Occipital lobe (tissue), 3 donors: ENCODE measurements at places on chromosomes 1 and 21.

- no peak for DNase-seq
Observed at GRCh38 chr1:25064465-25065240, 134.6 kb upstream of the RUNX3 start.

DNA sequence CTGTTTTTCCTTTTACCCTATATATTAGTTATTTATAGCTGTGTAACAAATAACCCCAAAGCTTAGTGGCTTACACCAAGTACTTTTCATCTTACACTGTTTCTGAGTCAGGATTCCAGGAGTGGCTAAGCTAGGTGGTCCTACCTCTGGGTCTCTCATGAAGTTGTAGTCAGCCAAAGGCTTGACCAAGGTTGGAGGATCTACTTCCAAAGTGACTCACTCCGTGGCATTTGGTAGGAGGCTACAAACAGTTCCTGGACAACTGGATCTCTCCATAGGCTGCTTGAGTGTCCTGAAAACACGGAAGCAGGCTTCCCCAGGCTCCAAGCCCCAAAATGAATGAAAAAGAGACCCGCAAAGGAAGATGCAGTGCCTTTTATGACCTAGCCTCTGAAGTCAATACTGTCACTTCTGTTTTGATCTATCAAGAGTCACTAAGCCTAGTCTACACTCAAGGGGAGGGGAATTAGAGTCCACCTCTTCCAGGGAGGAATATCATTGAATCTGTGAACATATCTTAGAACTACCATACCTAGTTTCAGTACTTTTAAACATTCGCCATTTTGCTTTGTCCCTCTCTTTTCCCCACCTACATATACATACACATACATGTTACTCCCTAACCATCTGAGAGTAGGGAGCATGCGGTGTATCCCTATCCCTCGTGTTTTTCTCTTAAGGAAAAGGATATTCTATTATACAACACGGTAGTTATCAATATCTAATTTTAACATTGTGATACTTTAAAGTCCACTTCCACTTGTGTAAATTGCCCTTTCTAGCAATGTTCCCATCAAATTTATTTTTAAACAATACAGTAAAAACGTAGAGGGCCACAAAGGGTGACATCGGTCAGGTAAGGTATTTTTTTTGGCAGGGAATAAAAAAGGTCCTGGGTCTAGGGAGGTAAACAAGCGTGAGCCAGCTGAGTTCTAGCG lies 67.2 kb downstream of the SLC35A3 start:
- no peak for DNase-seq

DNA sequence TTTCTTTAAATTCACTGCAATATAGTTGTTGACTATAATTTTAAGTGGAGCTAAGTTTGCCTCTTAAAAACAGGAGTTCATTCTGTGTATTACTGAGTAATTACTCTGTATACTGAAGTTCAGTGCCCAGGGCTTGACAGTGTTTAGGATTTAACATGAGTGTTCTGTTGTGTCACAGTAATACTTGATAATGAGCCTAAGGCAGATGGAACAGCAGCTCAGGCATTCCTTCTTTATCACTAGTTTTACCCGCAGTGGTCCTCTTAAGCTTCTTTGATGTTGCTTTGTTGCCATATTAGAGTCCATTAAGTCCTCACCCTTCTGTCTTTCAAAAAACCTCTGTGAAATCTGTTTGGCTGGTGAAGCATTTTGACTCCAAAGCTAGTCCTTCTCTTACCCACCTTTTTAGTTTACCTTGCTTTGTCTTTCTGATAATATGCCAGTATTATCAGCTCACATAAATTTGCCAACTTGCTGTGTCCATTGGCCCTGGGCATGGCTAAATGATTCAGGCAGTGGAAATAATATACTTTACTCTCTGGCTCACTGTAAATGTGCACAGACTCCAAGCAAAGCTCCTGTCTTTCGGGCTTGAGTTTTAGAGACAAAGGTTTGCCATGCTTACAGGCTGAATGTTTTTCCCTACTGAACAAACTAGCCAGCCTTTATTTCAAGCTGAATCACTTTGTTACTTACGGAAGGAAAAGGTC lies 17.7 kb downstream of the HIPK1 start:
- no peak for DNase-seq

DNA sequence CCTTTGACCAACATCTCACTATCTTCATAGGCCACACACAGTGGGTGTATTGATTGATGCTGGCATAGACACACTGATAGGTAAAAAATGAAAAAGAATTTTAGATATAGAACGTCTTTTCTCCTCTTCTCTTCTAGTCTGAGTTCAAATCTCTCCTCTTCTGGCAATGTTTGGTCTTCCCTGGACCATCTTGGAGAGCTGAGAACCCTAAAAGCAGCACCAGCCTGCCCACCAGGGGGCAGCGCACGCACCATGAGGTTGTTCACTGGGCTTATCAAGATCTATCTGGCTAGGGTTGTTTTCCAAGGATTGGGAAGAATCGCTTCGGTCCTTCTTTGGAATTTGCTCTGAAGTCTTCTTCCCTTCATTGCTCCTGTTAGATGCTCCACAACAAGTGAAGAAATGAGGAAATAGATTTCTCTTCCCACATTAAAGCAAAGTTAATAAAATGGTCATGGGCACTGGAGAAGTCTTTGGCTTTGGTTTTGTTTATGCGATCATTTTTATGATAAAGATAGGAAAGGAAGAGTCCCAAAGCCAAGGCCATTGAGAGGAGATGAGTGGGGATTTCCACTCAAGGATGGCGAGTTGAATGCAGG lies 104.0 kb upstream of the OLIG2 start:
- DNase-seq: no peak

GRCh38 chr1:21324368-21325141 lies 34.3 kb upstream of the ECE1 start:
- peak; percentile 78 for DNase-seq

DNA sequence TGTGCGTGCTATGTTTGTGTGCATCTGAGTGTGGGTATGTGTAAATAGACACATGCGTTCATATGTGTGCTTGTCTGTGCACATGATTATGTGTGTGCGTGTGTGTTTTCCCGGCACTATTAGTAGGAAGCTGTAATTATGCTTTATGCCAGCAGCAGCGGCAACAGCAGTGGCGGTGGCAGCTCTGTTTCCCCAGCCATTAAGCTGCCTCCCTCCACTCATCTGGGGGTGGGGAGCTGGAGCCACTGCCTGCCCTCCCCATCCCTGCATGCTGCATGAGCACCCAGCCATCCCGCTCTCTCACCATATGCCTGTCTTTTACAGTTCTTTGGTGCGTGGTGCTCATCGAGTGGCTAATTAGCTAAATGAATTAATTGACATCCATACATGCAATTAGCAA lies 30.5 kb upstream of the ACOT11 start:
- no peak for DNase-seq

GRCh38 chr1:77889671-77890070 lies 1.2 kb downstream of the NEXN start:
- DNase-seq: no peak

DNA sequence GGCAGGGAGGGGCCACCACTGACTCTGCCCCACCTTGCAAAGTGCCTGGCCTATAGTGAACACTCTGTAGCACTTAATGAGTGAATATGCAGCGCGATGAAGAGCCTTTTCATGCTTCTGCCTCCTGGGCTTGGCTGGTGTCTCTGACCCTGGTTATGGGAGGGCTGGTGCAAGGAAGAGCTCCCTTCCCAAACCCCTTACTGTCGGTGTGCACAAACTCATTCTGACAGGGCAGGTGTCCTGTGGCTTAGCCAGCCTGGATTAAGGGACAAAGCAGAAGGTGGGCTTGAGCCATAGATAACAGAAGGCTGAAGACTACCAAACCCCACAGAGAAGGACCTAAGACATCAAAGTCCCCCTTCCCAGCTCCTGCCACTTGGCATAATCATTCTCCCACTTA lies 2.0 kb upstream of the NCMAP start:
- DNase-seq: no peak

GRCh38 chr1:213057264-213058059 lies 6.4 kb downstream of the RPS6KC1 start:
- DNase-seq: no peak

DNA sequence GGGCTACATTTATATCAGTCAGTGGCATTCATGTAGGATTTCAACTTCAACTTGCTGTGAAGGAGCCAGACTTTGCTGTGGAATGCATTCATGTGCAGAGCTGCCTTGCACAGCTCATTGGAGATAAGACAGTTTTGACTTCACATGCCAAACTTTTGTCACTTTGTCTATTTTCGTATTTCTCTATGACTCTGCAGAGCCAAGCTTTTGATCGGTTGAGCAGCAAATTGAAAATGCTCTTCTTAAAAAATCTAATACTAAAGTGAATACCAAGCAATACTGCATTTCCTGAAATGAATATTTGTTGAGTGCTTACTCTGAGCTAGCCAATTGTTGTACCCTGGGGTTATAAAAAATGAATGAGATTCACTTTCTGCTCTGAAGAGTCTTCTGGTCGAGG lies 388.7 kb downstream of the ST6GALNAC3 start:
- DNase-seq: no peak

GRCh38 chr1:91148641-91149069 lies 126.8 kb upstream of the ZNF644 start:
- DNase-seq: no peak
